ENCODE measurements at places on chromosomes 11 and 22.

GRCh38 chr11:93512949-93513667 is 30.1 kb downstream of the SMCO4 start:
- no peak for DNase-seq
- H3K27me3 ChIP-seq: no peaks in the 10 kb centered on the region
- no peak overlapping the region for H3K4me3 ChIP-seq
- no peaks in the 10 kb centered on the region for H3K36me3 ChIP-seq
- H3K27ac ChIP-seq: no peak overlapping the region
- peaks cover 7% of the 10 kb centered on the region for H3K4me1 ChIP-seq

- H3K4me1 ChIP-seq: no peaks in the 10 kb centered on the region
- no peaks in the 10 kb centered on the region for H3K27me3 ChIP-seq
- no peak overlapping the region for H3K4me3 ChIP-seq
- DNase-seq: no peak
- H3K27ac ChIP-seq: no peak overlapping the region
Measured at GRCh38 chr11:40215556-40215955, 1243.9 kb downstream of the LRRC4C start.

DNA sequence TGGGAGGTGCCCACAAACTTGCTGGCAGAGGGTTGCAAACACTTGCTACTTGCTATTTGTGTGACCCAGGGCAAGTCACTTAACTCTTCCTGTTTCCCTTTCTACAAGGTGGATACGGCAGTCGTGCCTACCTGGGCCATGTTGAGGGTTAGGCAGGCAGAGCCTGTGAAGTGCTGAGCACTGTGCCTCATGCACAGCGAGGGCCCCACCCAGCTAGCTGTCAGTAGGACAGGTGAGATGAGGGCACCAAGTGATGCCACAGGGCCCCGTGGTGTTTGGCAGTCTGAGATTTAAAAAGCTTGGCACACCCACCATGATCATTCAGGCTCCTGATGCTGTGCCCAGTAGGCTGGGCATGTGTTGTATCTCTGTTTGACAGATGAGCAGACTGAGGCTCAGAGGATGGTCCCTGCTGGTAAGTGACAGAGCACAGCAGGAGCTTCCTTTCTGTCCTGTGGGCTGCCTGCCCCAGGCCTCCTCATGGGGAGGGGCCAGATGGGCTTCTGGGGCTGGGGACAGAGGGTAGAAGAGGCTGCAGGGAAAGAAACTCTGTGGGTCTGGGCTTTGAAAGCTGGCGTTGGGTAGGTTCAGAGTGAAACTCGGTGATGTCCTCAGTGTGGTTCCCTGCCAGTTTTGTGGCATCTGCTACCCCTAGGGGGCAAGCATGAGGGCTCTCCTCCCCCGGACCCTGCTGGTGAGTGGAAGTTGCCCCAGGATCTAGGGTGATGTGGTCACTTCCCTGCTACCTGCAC is 59.3 kb downstream of the TSPAN18 start:
- no peaks in the 10 kb centered on the region for H3K4me1 ChIP-seq
- H3K36me3 ChIP-seq: no peaks in the 10 kb centered on the region
- H3K27ac ChIP-seq: no peak overlapping the region
- no peak for DNase-seq
- no peak overlapping the region for H3K4me3 ChIP-seq

GRCh38 chr11:46120346-46121300 is 631 bp downstream of the PHF21A start:
- no peaks in the 10 kb centered on the region for H3K36me3 ChIP-seq
- peak overlapping the region; percentile 67 for H3K4me3 ChIP-seq
- peaks cover 34% of the 10 kb centered on the region for H3K4me1 ChIP-seq
- H3K27ac ChIP-seq: peak overlapping the region; percentile 97
- no peak for DNase-seq

GRCh38 chr11:125869521-125869920 is 17.9 kb upstream of the HYLS1 start:
- no peak overlapping the region for H3K4me3 ChIP-seq
- H3K27ac ChIP-seq: no peak overlapping the region
- DNase-seq: no peak
- no peaks in the 10 kb centered on the region for H3K36me3 ChIP-seq
- no peaks in the 10 kb centered on the region for H3K27me3 ChIP-seq

DNA sequence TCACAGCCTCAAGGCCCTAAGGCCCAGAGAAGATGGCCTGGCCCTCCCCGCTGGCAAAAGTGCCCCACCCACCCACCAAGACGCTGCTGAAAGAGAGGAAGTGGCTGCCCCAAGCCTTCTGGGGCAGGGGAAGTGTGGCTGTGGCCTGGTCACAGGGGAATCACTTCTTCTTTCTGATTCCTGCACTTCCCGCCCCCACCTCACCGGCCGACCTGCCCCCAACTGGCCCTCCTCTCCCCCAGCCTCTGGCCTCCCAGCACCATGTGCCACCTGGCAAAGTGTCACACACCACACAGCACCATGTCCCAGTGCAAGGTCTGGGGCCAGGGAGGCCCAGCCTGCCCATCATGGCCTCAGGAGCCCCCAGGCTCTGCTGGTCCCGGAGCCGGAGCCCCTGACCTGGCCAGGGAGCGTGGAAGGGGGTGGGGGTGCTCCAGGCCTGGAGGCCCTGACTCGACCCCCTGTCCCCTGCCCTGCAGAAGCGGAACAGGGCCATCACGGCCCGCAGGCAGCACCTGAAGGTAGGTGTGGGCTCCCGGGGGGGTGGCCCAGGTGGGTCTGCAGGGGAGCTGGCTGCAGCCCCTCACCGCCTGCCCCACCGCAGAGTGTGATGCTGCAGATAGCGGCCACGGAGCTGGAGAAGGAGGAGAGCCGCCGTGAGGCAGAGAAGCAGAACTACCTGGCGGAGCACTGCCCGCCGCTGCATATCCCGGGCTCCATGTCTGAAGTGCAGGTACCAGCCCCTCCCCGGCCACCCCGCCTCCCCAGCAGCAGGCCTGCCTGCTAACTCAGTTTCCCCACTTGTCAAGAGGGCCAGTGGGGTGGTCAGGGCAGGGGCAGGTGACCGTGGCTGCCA is 1.4 kb downstream of the TNNI2 start:
- H3K4me1 ChIP-seq: peaks cover 27% of the 10 kb centered on the region
- DNase-seq: no peak
- H3K27ac ChIP-seq: no peak overlapping the region
- H3K27me3 ChIP-seq: no peaks in the 10 kb centered on the region
- no peak overlapping the region for H3K4me3 ChIP-seq
- no peaks in the 10 kb centered on the region for H3K36me3 ChIP-seq

GRCh38 chr11:1771273-1771672 is 7.5 kb upstream of the CTSD start:
- H3K27ac ChIP-seq: peak overlapping the region; percentile 68
- H3K4me3 ChIP-seq: no peak overlapping the region
- H3K36me3 ChIP-seq: no peaks in the 10 kb centered on the region
- peaks cover 55% of the 10 kb centered on the region for H3K4me1 ChIP-seq
- no peak for DNase-seq

- no peaks in the 10 kb centered on the region for H3K27me3 ChIP-seq
- H3K4me3 ChIP-seq: no peak overlapping the region
- no peak overlapping the region for H3K27ac ChIP-seq
- no peaks in the 10 kb centered on the region for H3K4me1 ChIP-seq
Measured at GRCh38 chr11:61098778-61099177, 3.5 kb upstream of the CD5 start.

GRCh38 chr22:33492210-33492651 is 428.0 kb downstream of the LARGE1 start:
- DNase-seq: no peak
- H3K36me3 ChIP-seq: no peaks in the 10 kb centered on the region
- no peaks in the 10 kb centered on the region for H3K4me1 ChIP-seq
- no peak overlapping the region for H3K27ac ChIP-seq
- H3K4me3 ChIP-seq: no peak overlapping the region

GRCh38 chr11:35182317-35182939 is 43.5 kb downstream of the CD44 start:
- peaks cover 25% of the 10 kb centered on the region for H3K36me3 ChIP-seq
- H3K27ac ChIP-seq: no peak overlapping the region
- no peak for DNase-seq
- H3K4me1 ChIP-seq: peaks cover 63% of the 10 kb centered on the region
- H3K27me3 ChIP-seq: no peaks in the 10 kb centered on the region

DNA sequence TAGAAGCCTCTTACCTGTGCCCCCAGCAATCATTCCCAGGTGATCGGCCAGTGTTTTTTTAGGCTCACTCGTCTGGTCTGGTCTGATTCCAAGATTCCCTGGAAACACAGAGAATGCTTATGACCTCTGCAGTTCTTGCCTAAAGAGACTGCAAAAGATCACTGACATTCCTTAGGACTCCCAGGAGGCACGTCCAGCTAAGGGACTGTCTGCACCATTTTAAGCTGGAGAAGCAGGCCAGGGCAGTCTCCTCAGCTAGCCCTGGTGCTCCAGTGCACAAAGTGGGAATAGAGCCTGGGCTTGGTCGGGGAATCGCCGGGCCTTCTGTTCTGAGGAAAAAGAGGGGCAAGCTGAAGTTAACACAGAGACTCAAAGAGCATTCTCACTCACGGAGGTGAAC is 4.8 kb downstream of the CYB5R2 start:
- H3K27ac ChIP-seq: no peak overlapping the region
- H3K36me3 ChIP-seq: no peaks in the 10 kb centered on the region
- H3K4me1 ChIP-seq: peaks cover 24% of the 10 kb centered on the region
- H3K27me3 ChIP-seq: no peaks in the 10 kb centered on the region

DNA sequence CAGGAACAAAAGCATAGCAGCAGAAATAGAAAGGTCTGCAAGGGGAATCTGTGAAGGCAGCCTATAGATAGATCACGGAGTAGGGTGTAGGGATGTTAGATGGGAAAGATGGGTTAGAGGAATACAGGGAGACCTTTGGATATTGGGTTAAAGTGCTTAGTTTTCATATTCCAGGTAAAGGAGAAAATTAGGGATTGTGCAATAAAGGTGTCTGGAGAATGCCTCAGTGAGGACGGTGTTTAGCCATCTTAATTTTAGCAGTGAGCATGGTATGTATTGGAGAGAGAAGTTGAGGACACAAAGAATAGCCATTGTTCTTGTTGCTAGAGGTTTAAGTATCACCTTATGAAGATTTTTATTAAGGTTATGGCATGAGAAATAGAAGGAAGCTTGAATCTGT is 17.7 kb downstream of the GAS2 start:
- H3K27ac ChIP-seq: no peak overlapping the region
- H3K36me3 ChIP-seq: no peaks in the 10 kb centered on the region
- no peaks in the 10 kb centered on the region for H3K4me1 ChIP-seq
- H3K27me3 ChIP-seq: no peaks in the 10 kb centered on the region
- H3K4me3 ChIP-seq: no peak overlapping the region
- DNase-seq: no peak

- H3K4me3 ChIP-seq: no peak overlapping the region
- no peak overlapping the region for H3K27ac ChIP-seq
- H3K4me1 ChIP-seq: no peaks in the 10 kb centered on the region
- DNase-seq: no peak
- H3K27me3 ChIP-seq: no peaks in the 10 kb centered on the region
- peaks cover 63% of the 10 kb centered on the region for H3K36me3 ChIP-seq
Measured at GRCh38 chr22:20102203-20102780, 13.6 kb upstream of the RANBP1 start.

DNA sequence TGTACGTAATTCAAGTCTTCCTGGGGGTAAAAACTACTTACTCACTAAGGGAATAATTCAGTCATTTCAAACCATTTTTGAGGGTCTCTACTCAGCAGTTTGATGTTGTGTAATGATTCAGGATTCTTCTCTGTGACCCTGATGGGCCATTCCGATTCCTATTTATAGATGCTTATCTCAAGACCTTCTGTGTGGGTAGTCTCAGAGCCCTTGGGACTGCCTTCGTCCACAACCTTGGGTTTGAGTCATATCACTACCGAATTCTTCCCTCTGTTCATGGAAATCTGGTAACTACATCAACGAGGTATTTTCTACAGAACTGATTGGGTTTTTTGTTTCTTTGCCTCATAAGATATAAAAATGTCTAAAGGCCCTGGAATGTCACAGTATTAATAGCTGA is 14.3 kb upstream of the CBX6 start:
- no peak overlapping the region for H3K4me3 ChIP-seq
- DNase-seq: no peak
- no peaks in the 10 kb centered on the region for H3K27me3 ChIP-seq

DNA sequence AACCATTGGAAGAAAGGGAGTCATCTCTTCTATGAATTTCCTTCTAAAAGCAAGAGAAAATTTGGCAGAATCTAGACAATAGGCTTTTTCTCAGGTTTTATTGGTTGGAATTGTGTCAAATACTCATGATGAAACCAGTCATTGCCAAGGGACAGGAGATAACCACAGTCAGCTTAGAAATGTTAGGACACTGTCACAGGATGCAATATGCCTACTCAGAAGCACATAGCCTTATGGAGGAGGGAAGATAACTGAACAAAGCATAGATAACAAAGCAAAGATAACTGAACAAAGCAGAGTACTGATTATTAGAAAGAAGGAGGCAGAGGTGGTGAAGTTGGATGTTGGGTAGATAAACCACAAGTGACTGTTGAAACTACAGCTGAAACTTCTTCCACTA is 303.5 kb upstream of the PDGFD start:
- H3K4me3 ChIP-seq: no peak overlapping the region
- no peak for DNase-seq

DNA sequence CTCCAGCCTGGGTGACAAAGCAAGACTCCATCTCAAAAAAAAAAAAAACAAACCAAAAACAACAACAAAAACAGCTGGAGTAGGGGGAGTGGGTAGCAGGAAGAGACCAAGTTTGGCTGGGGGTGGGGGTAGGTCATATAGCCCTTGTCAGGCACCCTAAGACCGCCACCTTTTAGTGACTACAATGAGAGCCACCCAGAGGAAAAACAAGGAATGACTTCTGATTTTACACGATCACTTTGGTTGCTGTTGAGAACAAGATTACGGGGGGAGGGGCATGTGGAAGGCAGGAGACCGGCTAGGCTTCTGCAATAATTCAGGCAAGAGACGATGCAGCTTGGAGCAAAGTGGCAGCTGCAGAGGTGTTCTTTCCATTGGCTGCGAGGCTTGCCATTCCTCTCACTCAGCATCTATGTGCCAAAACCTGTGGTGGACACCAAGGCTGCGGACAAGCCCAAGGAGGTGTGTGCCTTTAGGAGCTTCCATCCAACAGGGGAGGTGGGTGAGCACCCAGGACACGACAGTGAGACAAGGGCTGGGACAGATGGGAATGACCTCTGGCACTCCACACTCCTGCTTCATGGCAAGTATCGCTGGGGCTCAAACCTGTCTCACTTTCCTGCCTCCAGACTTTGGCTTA is 1.7 kb downstream of the RPS19BP1 start:
- H3K36me3 ChIP-seq: no peaks in the 10 kb centered on the region
- no peaks in the 10 kb centered on the region for H3K27me3 ChIP-seq
- no peak for DNase-seq
- H3K27ac ChIP-seq: peak overlapping the region; percentile 85
- peaks cover 74% of the 10 kb centered on the region for H3K4me1 ChIP-seq
- H3K4me3 ChIP-seq: no peak overlapping the region
